ENCODE measurements at places on chromosomes 1 and 21. TPM values are rescaled to one million over a fixed set of nuclear protein-coding genes. Genes with fewer than 3 reads are reported as not detected.

The FMO2 gene
- 53.5 TPM for total RNA-seq

The PTGS2 gene
- total RNA-seq = 0.77 TPM

The DIO1 gene
- total RNA-seq = not detected

The RABGGTB gene
- 54.3 TPM for total RNA-seq

- DNase-seq = peak; percentile 69
Measured at GRCh38 chr1:165369255-165369848, 12.8 kb upstream of the LMX1A start.

GRCh38 chr1:167512046-167512654 lies 6.2 kb downstream of the CD247 start:
- DNase-seq = no peak

GRCh38 chr1:16248007-16248436 lies 11.0 kb upstream of the CPLANE2 start:
- DNase-seq = no peak

- DNase-seq = no peak
Measured at GRCh38 chr1:39566441-39567137, 10.0 kb downstream of the PABPC4 start.

DNA sequence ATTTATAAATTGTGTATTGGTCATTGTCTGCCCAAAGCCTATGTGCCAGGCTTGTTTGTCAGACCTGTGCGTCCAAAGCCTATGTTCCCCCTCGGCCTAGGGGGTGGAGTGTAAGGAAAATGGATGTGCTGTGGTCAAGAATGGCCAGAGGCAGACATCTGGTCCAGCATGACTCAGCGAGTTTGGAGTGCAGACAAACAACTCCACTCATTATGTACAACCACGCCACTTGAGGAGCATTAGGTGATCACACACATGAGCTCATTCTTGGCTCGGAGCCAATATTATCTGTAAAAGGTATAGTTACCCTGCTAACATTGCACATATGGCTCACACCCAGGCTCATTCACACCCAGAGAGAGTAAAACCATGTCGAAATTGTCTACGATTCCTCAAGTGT lies 1047.6 kb upstream of the ADGRL4 start:
- peak; percentile 13 for DNase-seq

DNA sequence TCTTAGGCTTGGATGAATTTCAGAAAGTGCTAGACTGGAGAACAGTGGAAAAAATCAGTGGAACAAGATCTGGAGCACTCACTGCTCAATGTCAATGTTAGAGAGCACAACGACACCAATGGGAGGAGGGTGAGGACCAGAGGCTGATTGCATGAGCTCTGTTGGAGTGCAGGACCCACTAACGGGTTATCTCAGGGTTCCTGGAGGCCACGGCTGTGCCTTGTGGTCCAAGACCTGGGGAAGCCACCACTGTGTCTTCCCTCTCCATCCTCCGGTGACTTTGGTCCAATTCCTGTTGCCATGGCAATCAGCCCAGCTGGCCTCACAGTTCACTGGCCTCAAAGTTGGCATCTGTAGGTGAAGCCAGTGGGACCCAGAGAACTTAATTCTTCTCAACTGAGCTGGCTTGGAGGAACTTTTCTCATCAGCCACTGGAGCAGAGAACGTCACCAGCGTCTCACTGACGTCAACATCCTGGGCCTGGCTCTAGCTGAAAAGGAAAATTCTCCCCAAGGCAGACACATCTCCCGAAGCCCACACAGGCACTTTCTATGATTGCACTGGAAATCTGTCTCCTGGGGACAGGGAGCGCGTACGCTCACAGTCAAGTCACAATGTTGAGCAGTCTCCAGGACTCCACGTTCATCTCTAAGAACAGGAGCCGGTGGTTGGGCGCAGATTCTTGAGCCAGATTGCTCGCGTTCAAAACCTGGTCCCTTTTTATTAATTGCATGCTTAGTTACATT lies 21.9 kb upstream of the GPR157 start:
- peak; percentile 70 for DNase-seq

GRCh38 chr1:116001739-116002487 lies 25.6 kb downstream of the SLC22A15 start:
- no peak for DNase-seq

GRCh38 chr1:92797961-92798360 lies 13.1 kb upstream of the EVI5 start:
- DNase-seq = no peak

DNA sequence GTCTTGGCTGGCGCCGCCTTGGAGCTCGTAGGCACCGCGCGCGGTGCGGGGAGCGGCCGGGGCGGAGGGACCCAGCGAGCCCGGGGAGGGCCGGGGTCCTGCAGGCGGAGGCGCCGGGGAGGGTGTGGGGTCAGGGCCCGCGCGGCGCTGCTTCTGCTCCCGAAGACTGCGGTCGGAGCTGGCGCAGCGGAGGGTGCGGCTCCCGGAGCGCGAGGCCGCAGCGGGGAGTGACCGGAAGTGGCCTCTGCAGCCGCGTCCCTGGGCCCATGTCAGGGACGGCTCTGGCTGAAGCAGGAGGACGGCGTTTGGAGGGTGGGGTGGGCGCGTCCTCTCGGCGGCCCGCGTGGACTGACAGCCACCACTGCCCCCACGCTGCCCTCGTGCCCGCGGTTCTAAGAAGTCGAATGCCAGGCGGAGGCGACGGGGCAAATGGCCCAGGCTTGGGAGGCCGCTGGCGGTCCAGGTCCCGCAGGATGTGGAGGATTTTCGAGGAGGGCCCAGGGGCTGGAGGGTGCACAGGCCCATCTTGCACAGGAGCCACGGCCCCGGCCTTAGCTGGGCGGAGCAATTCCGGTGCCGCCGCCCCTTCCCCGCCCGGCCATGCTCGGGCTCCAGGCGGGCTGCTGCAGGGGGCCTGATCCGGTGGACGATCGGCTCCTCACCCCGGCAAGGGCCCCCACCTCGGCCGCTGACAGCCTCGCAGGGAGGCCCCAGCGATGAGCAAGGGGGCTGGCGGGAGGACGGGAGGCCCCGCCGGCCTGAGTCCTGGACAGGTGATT lies 7.7 kb upstream of the ZNF669 start:
- DNase-seq = peak; percentile 88

All from left ventricle myocardium superior (tissue), 1 donor.